Stimulated activated CD8-positive, alpha-beta memory T cell treated with anti-CD3 and anti-CD28 coated beads, Interleukin-15, amount 100 ng/mL, for 48 hours (primary cell): ENCODE measurements at places on chromosomes 11 and 22.
A peak's percentile ranks its signal among the peaks of the same experiment; 100 is the strongest.

DNA sequence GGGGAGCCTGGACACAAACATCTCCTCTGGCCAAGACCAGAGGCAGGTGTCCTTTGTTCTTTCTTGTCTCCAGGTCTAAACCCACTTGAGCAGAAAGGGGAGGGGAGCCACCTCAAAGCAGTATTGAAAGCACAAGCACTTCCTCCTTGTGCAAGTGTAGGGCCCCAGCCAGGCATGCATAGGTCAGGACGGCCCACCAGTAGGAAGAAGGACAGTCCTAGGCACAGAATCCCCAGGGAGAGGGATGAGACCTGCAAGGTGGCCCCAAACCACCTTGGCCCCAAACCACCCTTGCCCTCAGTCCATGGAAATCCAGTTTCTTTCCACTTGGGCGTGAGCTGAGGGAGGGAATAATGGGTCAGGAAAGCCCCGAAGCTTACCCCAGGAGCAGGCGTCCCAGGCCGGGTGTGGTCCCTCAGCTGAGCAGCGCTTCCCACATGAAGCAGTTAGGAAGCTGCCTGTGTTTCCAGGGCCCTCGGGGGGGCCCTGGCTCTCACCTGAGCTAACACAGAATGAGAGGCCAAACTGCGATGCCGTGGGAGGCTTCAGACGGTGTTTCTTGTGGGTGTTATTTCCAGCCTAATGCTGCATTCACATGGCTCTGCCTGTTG is 20.4 kb upstream of the IGSF9B start:
- no peak for DNase-seq

DNA sequence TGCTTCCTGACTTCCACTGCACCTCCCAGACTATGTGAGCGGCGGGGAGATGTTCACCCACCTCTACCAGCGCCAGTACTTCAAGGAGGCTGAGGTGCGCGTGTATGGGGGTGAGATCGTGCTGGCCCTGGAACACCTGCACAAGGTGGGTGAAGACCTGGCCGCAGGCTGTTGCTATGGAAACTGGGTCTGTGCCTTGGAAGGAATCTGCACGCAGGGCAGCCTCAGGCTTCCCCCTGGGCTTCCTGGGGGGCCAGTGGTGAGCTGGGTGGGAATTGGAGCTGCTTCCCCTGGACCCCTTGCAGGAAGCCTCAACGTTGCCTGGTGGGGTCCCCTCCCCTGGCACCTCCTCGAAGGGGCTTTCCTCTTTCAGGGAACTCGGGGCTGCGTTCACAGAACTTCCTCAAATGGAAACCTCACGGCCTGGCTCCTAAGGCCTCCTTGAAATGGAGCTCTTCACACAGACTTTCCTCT is 1.5 kb downstream of the RPS6KA4 start:
- DNase-seq: no peak

DNA sequence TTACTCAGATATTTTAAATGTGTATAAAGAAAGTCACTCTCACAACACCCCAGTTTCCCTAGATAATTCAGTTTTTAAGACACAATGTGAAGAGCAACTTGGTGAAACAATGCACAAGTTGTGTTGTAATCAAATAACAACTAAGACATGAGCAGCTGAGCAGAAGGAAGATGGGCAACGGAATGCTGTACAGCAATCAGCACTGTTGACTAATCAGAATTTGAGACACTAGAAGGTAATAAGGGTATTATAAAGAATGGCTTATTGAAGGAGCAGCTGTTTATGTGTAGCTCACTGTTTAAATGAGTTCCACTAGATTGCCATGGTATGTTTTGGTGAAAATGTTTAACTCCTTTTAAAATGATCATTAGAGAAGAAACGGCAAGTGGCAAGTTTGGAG is 60.1 kb downstream of the SOX6 start:
- no peak for DNase-seq

DNA sequence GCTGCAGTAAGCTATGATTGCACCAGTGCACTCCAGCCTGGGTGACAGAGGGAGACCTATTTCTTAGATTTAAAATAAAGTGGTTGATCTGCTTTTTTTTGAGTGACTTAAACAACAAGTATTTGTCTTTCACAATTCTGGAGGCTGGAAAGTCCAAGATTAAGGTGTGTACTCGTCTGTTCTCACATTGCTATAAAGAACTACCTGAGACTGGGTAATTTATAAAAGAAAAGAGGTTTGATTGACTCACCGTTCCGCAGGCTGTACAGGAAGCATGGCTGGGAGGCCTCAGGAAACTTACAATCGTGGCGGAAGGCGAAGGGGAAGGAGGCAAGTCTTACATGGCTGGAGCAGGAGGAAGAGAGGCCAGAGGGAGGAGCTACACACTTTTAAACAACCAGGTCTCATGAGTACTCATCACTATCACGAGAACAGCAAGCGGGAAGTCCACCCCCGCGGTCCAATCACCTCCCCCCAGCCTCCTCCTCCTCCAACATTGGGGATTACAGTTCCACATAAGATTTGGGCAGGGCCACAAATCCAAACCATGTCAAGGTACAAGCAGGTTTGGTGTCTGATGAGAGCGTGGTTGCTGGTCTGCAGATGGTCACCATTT is 19.7 kb upstream of the OSBPL5 start:
- no peak for DNase-seq

DNA sequence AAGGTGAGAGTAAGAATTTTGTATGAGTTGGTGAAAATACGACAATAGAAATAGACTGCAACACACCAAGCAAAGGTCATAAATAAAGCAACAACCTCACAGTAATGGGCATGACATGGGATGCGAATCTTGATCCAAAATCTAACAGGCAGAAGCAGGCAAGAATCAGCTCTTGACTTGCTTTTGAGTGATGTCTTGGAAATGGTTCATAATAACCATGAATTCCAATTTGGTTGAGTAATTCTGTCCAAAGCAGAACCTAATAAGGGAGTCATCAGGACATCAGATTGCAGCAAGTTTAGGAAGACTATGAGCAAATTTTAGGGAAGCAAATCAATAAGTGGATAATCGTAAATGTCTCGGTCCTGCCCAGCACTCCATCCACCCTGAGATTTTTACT is 224.0 kb upstream of the ISX start:
- DNase-seq: no peak

GRCh38 chr11:130874955-130875531 is 41.2 kb downstream of the SNX19 start:
- DNase-seq: no peak

DNA sequence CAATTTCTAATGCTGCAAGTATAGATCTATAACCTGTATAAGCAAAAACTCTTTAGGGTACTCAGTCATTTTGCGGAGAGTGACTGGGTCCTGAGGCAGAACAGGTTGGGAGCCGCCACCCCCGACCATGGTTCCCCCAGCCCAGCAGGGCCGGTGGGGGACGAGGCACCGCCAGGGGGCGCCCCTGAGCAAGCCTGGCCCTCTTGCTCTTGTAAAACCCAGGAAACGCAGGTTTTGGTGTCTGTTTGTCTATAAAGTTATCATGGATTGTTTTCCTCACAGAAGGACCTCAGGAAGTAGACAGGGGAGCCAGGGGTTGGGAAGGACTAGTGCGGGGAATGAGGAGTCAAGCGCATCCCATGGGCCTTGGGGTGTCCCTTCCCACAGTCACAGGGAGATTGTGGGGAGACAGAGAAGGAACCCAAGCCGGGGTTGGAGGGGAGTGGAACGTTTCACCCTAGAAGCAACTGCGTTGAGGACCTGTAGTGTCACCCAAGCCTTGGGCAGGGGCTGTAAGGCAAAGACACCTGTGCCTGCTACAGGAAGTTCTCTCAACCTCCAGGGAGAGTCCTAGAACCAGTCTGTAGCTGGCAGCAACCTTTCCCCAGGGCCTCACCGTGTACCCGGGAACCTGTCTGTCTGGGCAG is 26.4 kb downstream of the KCTD17 start:
- peak; percentile 76 for DNase-seq

- no peak for DNase-seq
Observed at GRCh38 chr11:104841185-104841584, 57.1 kb downstream of the CASP12 start.

- DNase-seq: no peak
Observed at GRCh38 chr11:64035576-64035975, at the start of gene FLRT1. TSS of gene FLRT1 (plus strand) at chr11:64035931. CDS start at chr11:64116268, 80,337 bp downstream.

- no peak for DNase-seq
Observed at GRCh38 chr11:8229299-8230177, 34.1 kb downstream of the LMO1 start.

- no peak for DNase-seq
Observed at GRCh38 chr11:5300251-5300650, 1.5 kb downstream of the OR51B4 start.

DNA sequence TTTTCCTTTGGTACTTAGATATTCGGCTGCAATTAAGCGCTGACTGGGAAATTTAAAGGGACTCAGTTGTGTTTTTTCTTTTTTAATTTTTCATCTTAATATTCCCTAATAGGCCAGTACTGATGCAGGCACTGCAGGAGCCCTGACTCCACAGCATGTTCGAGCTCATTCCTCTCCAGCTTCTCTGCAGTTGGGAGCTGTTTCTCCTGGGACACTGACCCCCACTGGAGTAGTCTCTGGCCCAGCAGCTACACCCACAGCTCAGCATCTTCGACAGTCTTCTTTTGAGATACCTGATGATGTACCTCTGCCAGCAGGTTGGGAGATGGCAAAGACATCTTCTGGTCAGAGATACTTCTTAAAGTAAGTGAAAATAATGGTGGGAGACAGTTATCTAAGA is 3.8 kb downstream of the YAP1 start:
- no peak for DNase-seq

DNA sequence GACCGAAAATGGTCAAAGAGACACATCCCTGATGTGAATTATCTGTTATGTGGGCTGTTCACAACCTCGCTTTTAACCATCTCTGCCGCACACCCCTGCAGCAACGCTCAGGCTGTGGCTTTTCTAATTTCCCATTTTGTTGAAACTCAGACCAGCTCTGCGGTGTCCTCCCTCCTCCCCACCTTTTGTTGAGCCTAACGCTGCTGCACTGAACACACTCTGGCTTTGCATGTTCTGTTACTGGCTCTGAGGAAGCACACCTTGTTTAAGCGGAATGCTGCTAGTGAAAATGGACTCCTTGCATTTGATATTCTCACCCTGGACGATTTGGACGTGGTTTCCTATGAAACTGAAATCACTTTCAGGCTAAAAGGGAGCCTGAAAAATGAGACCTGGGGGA is 198.5 kb upstream of the MTNR1B start:
- DNase-seq: no peak

- DNase-seq: no peak
Observed at GRCh38 chr11:84188521-84188920, 902.4 kb upstream of the CCDC90B start.

GRCh38 chr11:130932086-130932712 is 15.9 kb upstream of the SNX19 start:
- no peak for DNase-seq

DNA sequence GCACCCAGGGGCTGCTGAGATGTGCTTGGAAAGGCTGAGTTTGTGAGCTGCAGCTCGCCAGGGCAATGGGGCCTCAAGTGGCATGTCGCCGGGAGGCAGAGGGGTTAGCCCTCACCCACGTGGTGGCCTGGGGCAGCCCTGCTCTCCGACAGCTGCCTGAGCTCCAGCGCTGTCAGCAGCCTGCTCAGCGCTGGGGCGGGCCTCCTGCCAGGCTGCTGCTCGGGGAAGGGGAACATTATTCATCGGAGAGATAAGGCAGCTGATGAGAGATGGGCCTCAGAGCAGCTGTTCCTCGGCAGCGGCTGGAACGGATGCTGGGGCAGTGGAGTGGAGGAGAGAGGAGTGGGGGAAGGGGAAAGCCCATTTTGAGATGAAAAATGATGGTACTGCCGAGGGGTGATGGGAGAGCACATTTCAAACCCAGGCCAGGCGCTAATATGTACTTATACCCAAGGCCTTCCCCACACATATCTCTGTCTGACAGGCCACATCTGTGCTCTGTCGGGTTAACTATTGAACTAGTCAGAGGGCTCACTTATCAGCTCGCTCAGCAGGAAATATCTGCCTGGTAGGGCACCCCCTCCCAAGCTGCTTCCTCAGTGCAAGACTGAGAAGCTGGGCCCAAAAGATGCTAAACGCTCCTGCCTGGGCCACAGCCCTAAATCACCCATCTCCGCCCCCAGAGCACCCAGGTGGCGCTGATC is 79.5 kb downstream of the TIMP3 start:
- no peak for DNase-seq

DNA sequence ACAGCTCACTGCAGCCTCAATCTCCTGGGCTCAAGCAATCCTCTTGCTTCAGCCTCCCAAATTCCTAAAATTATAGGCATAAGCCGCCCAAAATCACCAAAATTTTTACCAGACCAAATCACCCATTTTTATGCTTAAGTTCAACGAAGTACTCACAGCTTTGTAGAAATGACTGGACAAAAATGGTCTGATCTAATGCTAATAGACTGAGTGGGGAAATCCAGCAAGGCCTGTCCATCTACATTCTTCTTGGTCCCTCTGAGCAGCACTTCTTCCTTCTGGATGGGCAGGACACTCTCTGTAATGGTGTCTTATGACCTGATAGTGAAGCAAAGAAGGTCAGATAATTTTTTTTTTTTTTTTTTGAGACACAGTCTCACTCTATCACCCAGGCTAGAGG is 18.7 kb upstream of the OR6X1 start:
- DNase-seq: no peak

GRCh38 chr11:1659506-1659905 is 29.9 kb downstream of the KRTAP5-5 start:
- DNase-seq: no peak

- no peak for DNase-seq
Observed at GRCh38 chr11:9719566-9720289, 55.9 kb downstream of the SWAP70 start.

GRCh38 chr22:36358533-36359469 is 29.0 kb downstream of the MYH9 start:
- no peak for DNase-seq

- no peak for DNase-seq
Observed at GRCh38 chr11:1204381-1205101, 18.3 kb upstream of the MUC5B start.

DNA sequence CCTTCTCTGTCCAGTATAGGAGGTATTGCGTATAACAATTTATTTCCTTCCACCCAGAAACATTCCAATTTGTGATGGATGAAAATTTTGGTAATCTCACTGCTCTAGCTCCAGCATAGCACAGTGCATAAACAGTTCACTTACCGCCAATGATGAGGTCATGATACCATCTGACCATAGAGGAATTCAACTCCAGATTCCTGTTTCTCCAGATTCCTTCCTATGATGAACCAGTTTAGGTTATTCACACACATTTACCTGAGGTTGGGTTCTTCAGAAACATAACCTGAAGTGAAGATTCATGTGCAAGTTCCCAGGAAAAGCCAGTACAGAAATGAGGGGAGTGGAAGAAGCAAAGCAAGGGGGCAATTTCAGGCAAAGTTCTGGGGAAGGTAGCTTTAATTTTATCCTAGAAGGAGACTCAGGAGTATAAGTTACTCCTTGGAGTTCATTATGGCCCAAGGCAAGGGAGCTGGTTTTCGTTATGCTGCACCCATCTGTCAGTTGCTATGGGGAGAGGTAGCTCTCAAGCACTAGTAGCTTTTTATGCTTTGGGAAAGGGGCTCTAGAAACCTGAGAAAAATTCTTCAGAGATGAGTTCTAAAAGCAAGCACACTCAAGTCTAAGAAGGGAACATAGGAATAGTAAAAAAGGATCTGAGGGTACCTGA is 121.6 kb downstream of the CASP12 start:
- DNase-seq: no peak

- DNase-seq: no peak
Observed at GRCh38 chr11:133982876-133983275, 26.1 kb upstream of the IGSF9B start.

GRCh38 chr11:123158033-123159003 is 36.7 kb downstream of the CLMP start:
- no peak for DNase-seq
